ENCODE measurements at places on chromosomes 7 and 10. TPM values are rescaled to one million over a fixed set of nuclear protein-coding genes. Genes with fewer than 3 reads are reported as not detected.

GRCh38 chr7:106480161-106480579, 180.8 kb downstream of the CCDC71L start:
- no peak for DNase-seq
- no peak overlapping the region for H3K27ac ChIP-seq
- no peaks in the 10 kb centered on the region for H3K27me3 ChIP-seq
- no peaks in the 10 kb centered on the region for H3K36me3 ChIP-seq
- no peak overlapping the region for H3K4me3 ChIP-seq
- peaks cover 5% of the 10 kb centered on the region for H3K4me1 ChIP-seq

- no peaks in the 10 kb centered on the region for H3K36me3 ChIP-seq
- H3K4me3 ChIP-seq, result peak within 1 kb of the TSS; percentile 43
- H3K4me1 ChIP-seq, result peaks cover 11% of the 10 kb centered on the region
- H3K27me3 ChIP-seq, result peaks cover 93% of the 10 kb centered on the region
These were observed at the start of gene GRM8 for GRCh38 chr7:127252778-127253280. TSS of gene GRM8 (minus strand) at chr7:127252941.

GRCh38 chr7:34544621-34545020, 113.4 kb upstream of the NPSR1 start:
- H3K4me3 ChIP-seq, result no peak overlapping the region
- no peak for DNase-seq
- H3K27me3 ChIP-seq, result no peaks in the 10 kb centered on the region

DNA sequence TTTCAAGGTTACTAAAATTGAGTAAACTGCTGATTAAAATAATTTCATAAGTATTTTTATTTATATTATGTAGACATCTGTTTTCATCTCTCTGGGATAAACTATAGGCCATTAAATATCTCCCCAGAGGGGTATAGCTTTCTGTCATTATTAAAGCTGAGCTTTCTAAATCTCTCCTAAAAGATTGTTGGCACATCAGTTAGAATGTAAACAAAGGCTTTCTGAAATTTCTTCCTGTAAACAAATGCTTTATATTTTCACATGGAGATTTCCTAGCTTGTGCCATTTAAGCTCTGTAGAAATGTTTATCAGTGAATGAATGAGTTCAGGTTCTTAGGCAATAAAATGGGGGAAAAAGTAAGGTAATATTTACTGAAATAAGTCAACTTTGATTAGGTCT, 35.7 kb downstream of the PPP1R9A start:
- H3K4me3 ChIP-seq, result no peak overlapping the region
- no peaks in the 10 kb centered on the region for H3K27me3 ChIP-seq
- no peak for DNase-seq

- H3K4me3 ChIP-seq, result no peak overlapping the region
- DNase-seq, result peak; percentile 59
- H3K4me1 ChIP-seq, result peaks cover 4% of the 10 kb centered on the region
- peak overlapping the region; percentile 8 for H3K27ac ChIP-seq
- no peaks in the 10 kb centered on the region for H3K36me3 ChIP-seq
- H3K27me3 ChIP-seq, result no peaks in the 10 kb centered on the region
These were observed 160.4 kb downstream of the KIF20B start for GRCh38 chr10:89861584-89862301.

DNA sequence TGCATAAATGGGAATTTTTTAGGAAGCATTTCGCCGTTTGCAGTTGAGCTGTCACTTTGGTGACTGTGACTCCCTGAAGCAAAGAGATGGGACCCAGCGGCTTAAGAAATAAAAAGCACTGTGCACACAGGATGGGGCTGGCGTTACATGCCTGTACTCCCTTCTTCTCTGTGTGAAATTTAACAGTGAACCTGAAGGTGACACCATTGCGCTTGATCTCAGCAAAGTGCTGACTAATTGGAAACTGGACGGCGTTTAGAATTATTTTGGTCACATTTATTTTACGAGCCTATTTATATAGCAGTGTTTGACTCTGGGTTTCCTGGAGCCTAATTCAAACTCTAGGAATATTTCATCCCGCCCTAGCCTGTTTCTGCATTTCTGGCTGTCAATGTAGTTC, 146.2 kb downstream of the PAXIP1 start:
- DNase-seq, result no peak
- H3K36me3 ChIP-seq, result no peaks in the 10 kb centered on the region
- H3K27me3 ChIP-seq, result no peaks in the 10 kb centered on the region
- no peak overlapping the region for H3K4me3 ChIP-seq

GRCh38 chr10:7314170-7314569, 96.7 kb downstream of the SFMBT2 start:
- no peak overlapping the region for H3K27ac ChIP-seq
- H3K27me3 ChIP-seq, result no peaks in the 10 kb centered on the region
- DNase-seq, result no peak
- no peaks in the 10 kb centered on the region for H3K4me1 ChIP-seq
- no peaks in the 10 kb centered on the region for H3K36me3 ChIP-seq

Gene CLRN3
- 121 TPM for polyA plus RNA-seq

- peaks cover 3% of the 10 kb centered on the region for H3K27me3 ChIP-seq
- no peaks in the 10 kb centered on the region for H3K36me3 ChIP-seq
- no peak overlapping the region for H3K27ac ChIP-seq
- no peak for DNase-seq
- no peak overlapping the region for H3K4me3 ChIP-seq
- no peaks in the 10 kb centered on the region for H3K4me1 ChIP-seq
These were observed 129.7 kb upstream of the PPP2R2D start for GRCh38 chr10:131770946-131771633.

DNA sequence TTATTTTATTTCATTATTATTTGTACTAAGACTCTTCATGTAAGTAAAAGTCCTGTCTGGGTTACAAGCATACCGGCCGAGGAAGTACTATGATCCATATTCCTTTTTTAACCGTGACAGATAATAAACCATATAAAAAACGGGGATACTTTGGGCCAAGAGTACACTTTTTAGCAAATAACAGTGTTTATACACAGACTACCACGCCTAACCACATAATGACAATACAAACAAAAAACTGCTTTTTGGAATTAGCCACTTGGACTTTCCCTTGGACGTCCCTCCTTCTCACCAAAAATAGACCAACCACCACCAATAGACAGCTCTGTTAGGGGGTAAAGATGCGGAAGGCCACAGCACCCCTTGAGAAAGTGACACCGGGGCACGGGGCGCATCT, 800 bp downstream of the MINDY3 start:
- H3K36me3 ChIP-seq, result no peaks in the 10 kb centered on the region
- H3K27me3 ChIP-seq, result peaks cover 3% of the 10 kb centered on the region
- H3K4me3 ChIP-seq, result peak overlapping the region; percentile 94
- no peak for DNase-seq

- no peak overlapping the region for H3K27ac ChIP-seq
- H3K27me3 ChIP-seq, result no peaks in the 10 kb centered on the region
- H3K36me3 ChIP-seq, result no peaks in the 10 kb centered on the region
- no peaks in the 10 kb centered on the region for H3K4me1 ChIP-seq
- H3K4me3 ChIP-seq, result no peak overlapping the region
These were observed 159.1 kb downstream of the DGKI start for GRCh38 chr7:137687556-137688265.

Gene STEAP1B
- 1.5 TPM for polyA plus RNA-seq

- peaks cover 15% of the 10 kb centered on the region for H3K36me3 ChIP-seq
- no peak overlapping the region for H3K27ac ChIP-seq
- no peak overlapping the region for H3K4me3 ChIP-seq
- H3K27me3 ChIP-seq, result no peaks in the 10 kb centered on the region
- DNase-seq, result no peak
These were observed 3.0 kb downstream of the ADCK2 start for GRCh38 chr7:140675726-140676125.

- no peak overlapping the region for H3K27ac ChIP-seq
- no peak for DNase-seq
- H3K4me1 ChIP-seq, result no peaks in the 10 kb centered on the region
- H3K4me3 ChIP-seq, result no peak overlapping the region
- H3K27me3 ChIP-seq, result peaks cover 3% of the 10 kb centered on the region
These were observed 190.8 kb downstream of the TRIL start for GRCh38 chr7:28767356-28767755.

Gene OR13A1
- polyA plus RNA-seq, result 0.06 TPM

Gene PSPH
- polyA plus RNA-seq, result 50.2 TPM

Gene CALHM2
- polyA plus RNA-seq, result 8.4 TPM

DNA sequence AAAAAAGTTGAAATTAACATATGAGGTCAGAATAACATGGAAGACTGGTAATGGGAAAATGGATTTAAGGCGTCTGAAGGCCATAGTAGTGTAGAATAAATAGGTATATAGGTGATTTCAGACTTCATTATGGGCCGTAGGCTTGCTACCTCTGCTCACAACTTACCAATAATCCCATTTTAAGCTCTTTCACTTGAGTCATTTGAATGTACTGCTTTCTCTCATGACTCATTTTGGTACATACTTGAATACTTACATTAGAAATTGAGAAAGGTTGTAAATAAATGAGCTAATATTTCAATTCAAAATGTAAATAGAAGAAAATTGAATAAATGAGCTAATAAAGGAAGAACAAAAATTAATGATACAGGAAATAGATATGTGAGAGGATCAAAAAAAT, 42.2 kb upstream of the NEUROD6 start:
- H3K27ac ChIP-seq, result no peak overlapping the region
- no peak overlapping the region for H3K4me3 ChIP-seq
- H3K36me3 ChIP-seq, result no peaks in the 10 kb centered on the region
- no peaks in the 10 kb centered on the region for H3K4me1 ChIP-seq
- H3K27me3 ChIP-seq, result no peaks in the 10 kb centered on the region

Measured in large intestine (tissue), 12 donors.